GM23248 (cell line): ENCODE measurements at places on chromosomes 5 and 9.

- no peaks in the 10 kb centered on the region for H3K27me3 ChIP-seq
- peak overlapping the region; percentile 70 for H3K27ac ChIP-seq
- H3K36me3 ChIP-seq, result no peaks in the 10 kb centered on the region
- no peak overlapping the region for H3K4me3 ChIP-seq
These were observed 8.6 kb upstream of the ANKRD33B start for GRCh38 chr5:10555277-10555684.

- no peak overlapping the region for H3K4me3 ChIP-seq
- no peaks in the 10 kb centered on the region for H3K4me1 ChIP-seq
- H3K27ac ChIP-seq, result no peak overlapping the region
- H3K27me3 ChIP-seq, result no peaks in the 10 kb centered on the region; the same call in 1 of the 2 replicates
- H3K36me3 ChIP-seq, result no peaks in the 10 kb centered on the region
These were observed 281.1 kb downstream of the DOCK8 start for GRCh38 chr9:495739-496138.

- H3K36me3 ChIP-seq, result peaks cover 4% of the 10 kb centered on the region
- H3K4me1 ChIP-seq, result peaks cover 19% of the 10 kb centered on the region
- no peaks in the 10 kb centered on the region for H3K27me3 ChIP-seq
- peak overlapping the region; percentile 97 for H3K4me3 ChIP-seq
These were observed 157.0 kb downstream of the C9orf152 start for GRCh38 chr9:110050925-110051355.

DNA sequence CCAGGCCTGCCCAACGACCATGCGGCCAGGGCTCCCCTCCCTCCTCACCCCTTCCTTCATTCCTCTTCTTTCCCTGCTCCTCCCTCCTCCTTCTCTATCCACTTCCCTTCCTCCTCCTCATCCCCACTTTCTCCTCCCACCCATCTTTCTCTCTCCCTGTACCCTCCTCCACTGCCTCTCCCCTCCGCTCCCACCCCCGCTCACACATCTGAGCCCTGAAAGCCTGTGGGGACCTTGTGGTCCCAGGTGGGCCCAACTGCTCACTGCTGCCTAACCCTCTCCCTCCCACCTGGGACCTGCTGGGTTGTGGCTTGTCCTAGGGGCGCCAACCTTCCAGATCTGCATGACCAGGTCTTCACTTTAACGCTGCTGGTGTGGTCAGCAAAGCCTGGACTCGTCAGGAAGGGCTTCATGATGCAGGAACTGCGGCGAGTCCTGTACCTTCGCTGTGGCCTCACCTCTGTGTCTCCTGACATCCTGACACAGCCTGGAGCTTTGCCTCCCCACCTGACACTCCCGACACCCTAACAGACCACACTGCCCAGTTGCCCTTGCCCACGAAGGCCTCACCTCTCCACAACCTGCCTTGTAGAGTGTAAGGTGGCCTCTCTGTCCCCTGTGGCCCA, 34.6 kb downstream of the C5orf15 start:
- DNase-seq, result no peak
- H3K27ac ChIP-seq, result no peak overlapping the region
- H3K36me3 ChIP-seq, result no peaks in the 10 kb centered on the region

- H3K4me3 ChIP-seq, result no peak overlapping the region
- H3K36me3 ChIP-seq, result no peaks in the 10 kb centered on the region
- peak; percentile 19 for DNase-seq
- H3K27me3 ChIP-seq, result no peaks in the 10 kb centered on the region
- H3K27ac ChIP-seq, result no peak overlapping the region
- peaks cover 43% of the 10 kb centered on the region for H3K4me1 ChIP-seq
These were observed 252.5 kb downstream of the SLIT3 start for GRCh38 chr5:169048181-169049125.

DNA sequence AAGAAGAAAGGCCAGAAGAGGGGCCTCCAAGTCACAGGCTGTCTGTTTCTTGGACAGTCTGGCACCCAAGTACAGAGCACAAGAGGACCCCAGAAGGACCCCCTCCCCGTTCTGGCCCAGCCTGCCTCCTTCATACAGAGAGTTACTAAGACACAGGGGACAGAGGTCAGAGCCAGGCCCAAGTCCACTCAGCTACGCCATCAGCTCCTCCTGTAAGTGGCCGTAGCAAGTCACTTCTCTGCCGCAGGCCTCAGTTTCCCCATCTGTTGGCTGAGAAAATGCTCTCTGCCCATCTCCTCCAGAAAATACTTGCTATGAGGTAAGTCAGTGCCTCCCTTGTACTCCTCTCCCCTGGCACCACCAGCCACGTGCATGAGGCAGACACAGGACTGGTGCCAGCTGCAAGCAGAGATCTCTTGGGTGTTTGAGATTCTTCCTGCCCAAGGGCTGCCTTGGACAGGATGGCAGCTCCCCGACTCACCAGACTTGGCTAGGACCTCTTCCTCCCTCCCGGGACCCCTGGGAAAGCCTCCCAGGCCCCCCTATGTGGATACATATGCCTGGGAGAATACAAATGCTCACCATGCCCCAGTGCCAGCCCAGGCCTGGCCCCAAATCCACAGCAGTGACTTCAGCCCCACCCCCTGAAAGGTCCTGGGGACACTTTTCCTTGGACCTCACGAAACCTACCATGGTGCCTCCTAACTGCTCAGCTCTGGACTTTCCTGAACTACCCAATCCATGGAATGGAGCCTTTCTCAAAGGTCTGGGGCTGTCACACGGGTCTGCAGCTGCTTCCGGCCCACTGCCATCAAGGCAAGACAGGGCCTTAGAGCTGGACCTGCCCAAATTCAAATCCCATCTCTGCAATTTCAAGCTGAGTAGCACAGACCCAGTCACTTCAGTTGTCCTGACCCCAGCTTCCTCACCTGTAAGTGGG, 5.1 kb downstream of the EEIG1 start:
- no peak overlapping the region for H3K27ac ChIP-seq
- no peak overlapping the region for H3K4me3 ChIP-seq
- DNase-seq, result peak; percentile 57
- H3K36me3 ChIP-seq, result no peaks in the 10 kb centered on the region
- H3K27me3 ChIP-seq, result no peaks in the 10 kb centered on the region
- H3K4me1 ChIP-seq, result peaks cover 45% of the 10 kb centered on the region

DNA sequence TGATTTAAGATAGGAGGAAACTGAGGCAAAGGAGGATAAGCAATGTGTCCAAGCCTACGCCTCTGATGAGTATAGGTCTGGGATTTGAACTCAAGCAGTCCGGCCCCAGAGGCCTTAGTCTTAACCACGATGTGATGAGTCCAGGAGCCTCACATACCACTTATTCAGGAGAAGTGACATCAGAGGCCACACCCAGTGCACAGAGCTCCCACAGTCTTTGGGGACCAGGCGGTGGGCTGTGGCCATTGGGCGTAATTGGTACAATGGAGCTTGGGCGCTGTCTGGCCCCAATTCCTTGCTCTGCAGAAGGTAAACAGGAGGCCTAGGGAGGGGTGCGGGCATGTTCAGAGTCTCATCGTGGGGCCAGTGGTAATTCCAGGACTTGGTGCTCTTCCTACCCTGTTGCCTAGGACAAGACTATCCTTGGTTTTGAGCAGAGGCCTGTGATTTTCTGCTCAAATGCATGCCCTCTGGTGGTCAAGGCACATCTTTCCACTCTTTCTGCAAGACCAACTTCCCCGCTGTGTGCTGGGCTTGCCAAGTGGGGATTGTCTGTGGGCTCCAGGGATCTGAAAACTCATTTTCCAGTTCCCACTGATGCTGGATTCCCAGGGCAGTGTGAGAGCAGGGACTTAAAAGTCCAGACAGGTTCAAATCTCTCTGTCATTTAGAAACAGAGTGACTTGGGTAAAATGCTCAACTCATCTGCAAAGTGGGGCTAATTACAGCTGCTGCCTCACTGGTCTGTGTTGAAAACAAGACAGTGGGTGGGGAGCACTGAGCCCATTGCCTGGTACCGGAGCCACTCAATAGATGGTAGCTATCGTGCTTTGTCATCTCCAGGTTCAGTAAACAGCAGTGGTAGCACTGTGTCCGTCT, 15.8 kb downstream of the NDST1 start:
- H3K4me3 ChIP-seq, result no peak overlapping the region

- no peak overlapping the region for H3K4me3 ChIP-seq
- H3K36me3 ChIP-seq, result no peaks in the 10 kb centered on the region
- H3K27me3 ChIP-seq, result no peaks in the 10 kb centered on the region
- no peak for DNase-seq
- H3K27ac ChIP-seq, result no peak overlapping the region
These were observed 3.0 kb upstream of the ITGA1 start for GRCh38 chr5:52784737-52785136.

DNA sequence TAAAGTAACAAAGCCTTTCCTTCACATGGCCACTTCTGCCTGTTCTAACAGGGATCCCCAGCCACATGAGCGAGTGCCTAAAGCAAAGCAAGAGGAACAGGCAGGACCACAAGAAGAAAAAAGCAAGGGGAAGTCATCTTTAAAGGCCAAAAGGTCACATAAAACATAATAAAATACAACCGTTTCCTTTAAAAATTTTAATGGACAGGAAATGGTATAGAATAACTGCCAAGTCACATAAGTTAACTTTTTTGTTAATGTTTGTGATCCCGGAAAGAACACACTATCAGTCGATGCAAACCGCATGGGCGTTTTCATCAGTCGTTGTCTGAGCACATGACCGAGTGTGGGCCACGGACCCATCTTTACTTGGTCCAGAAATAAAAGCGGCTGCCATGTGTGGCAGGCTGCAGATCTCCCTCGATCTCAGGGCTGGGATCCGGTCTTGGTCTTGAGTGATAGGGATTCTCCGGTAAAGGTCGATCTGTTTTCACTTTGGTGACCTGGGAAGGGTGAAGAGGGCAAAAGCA, 15.6 kb downstream of the NDUFA8 start:
- no peaks in the 10 kb centered on the region for H3K27me3 ChIP-seq
- H3K4me3 ChIP-seq, result no peak overlapping the region
- H3K27ac ChIP-seq, result no peak overlapping the region
- H3K4me1 ChIP-seq, result no peaks in the 10 kb centered on the region
- no peak for DNase-seq

DNA sequence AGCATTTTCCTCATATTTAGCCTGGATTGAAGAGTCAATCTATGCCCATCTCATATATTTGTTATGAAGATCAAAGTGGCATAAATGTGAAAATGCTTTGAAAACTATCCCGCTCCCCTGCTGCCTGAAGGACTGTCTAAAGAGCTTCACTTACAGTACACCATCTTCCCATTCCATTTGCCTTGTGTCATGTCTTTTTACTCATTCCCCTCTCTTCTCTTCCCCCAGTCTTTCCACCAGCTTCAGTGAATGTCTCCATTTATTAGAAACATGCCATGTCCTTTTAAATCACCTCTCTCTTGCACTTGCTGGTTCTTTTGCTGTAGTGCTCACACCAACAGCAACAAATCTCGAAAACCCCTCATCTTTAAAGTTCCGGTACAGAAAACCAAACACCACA, 192.7 kb upstream of the SGCD start:
- H3K36me3 ChIP-seq, result no peaks in the 10 kb centered on the region
- H3K4me1 ChIP-seq, result peaks cover 32% of the 10 kb centered on the region
- H3K4me3 ChIP-seq, result no peak overlapping the region
- H3K27ac ChIP-seq, result no peak overlapping the region
- no peak for DNase-seq
- H3K27me3 ChIP-seq, result no peaks in the 10 kb centered on the region

GRCh38 chr9:87375397-87376073, 122.1 kb upstream of the DAPK1 start:
- H3K27me3 ChIP-seq, result peaks cover 10% of the 10 kb centered on the region; the same call in 1 of the 2 replicates
- DNase-seq, result peak; percentile 57
- H3K4me1 ChIP-seq, result peaks cover 8% of the 10 kb centered on the region; the same call in 1 of the 2 replicates
- H3K36me3 ChIP-seq, result no peaks in the 10 kb centered on the region
- H3K27ac ChIP-seq, result no peak overlapping the region

- no peaks in the 10 kb centered on the region for H3K27me3 ChIP-seq
- H3K4me3 ChIP-seq, result no peak overlapping the region
- H3K4me1 ChIP-seq, result no peaks in the 10 kb centered on the region
- DNase-seq, result no peak
- no peaks in the 10 kb centered on the region for H3K36me3 ChIP-seq
These were observed 17.8 kb upstream of the BTNL3 start for GRCh38 chr5:180970875-180971274.

- peaks cover 3% of the 10 kb centered on the region; the same call in 1 of the 2 replicates for H3K4me1 ChIP-seq
- DNase-seq, result no peak
- H3K27me3 ChIP-seq, result no peaks in the 10 kb centered on the region
- H3K27ac ChIP-seq, result no peak overlapping the region
- H3K4me3 ChIP-seq, result no peak overlapping the region
These were observed 23.6 kb downstream of the QRFP start for GRCh38 chr9:130872912-130873503.

GRCh38 chr5:134403951-134404350, 7.7 kb downstream of the CDKN2AIPNL start:
- H3K36me3 ChIP-seq, result peaks cover 2% of the 10 kb centered on the region; the same call in 1 of the 2 replicates
- no peak for DNase-seq
- H3K4me3 ChIP-seq, result no peak overlapping the region
- no peaks in the 10 kb centered on the region for H3K27me3 ChIP-seq
- H3K27ac ChIP-seq, result no peak overlapping the region

DNA sequence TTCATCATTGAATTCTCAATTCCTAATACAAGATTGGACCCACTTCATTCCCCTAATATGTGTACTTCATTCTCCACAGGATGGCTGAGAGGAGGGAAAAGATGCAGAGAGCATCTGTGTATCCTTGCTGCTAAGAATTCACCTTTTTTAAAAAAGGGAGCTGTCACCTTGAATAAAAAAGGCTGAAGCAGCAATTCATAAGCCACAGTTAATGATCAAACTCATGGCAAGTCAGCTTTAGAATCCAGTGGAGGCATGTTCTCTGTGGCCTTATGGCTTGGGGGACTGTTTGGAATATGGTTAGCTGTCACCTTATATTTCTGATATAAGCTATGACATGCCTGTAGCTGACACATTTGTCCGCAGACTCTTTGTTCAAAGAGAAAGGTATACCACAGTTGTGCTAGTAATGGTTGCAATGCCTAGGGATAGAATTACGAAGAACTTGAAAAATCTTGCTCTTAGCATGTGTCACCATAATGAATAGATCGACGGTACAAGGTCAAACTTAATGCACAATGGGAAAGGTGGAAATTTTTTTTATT, 256.8 kb upstream of the TNC start:
- no peak overlapping the region for H3K4me3 ChIP-seq
- H3K27ac ChIP-seq, result no peak overlapping the region
- DNase-seq, result no peak

- no peaks in the 10 kb centered on the region for H3K27me3 ChIP-seq
- H3K27ac ChIP-seq, result no peak overlapping the region
- H3K4me3 ChIP-seq, result no peak overlapping the region
- no peak for DNase-seq
These were observed 42.3 kb upstream of the VDAC1 start for GRCh38 chr5:134046801-134047686.

DNA sequence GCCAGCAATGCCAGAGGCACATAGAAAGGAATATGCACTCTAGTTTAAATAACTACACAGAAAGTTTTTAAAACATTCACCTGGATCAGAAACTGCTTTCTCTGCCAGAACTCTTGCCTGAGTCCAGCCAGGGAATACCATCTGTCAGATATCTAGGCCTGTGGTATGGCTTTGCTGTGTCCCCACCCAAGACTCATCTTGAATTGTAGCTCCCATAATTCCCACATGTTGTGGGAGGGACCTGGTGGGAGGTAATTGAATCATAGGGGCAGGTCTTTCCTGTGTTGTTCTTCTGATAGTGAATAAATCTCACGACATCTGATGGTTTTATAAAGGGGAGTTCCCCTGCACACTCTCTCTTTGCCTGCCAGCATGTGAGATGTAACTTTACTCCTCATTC, 41.5 kb upstream of the KCNV2 start:
- H3K27ac ChIP-seq, result no peak overlapping the region
- H3K4me3 ChIP-seq, result no peak overlapping the region
- DNase-seq, result no peak
- no peaks in the 10 kb centered on the region for H3K36me3 ChIP-seq
